ENCODE measurements at places on chromosomes 2 and 18. TPM values are rescaled to one million over a fixed set of nuclear protein-coding genes. Genes with fewer than 3 reads are reported as not detected.

Gene GALR1
- total RNA-seq = not detected

Gene ANKRD29
- total RNA-seq = 3.1 TPM

Gene LIPG
- total RNA-seq = 96.0 TPM

GRCh38 chr2:139916822-139917221, 1136.6 kb upstream of the NXPH2 start:
- peak; percentile 2 for DNase-seq

DNA sequence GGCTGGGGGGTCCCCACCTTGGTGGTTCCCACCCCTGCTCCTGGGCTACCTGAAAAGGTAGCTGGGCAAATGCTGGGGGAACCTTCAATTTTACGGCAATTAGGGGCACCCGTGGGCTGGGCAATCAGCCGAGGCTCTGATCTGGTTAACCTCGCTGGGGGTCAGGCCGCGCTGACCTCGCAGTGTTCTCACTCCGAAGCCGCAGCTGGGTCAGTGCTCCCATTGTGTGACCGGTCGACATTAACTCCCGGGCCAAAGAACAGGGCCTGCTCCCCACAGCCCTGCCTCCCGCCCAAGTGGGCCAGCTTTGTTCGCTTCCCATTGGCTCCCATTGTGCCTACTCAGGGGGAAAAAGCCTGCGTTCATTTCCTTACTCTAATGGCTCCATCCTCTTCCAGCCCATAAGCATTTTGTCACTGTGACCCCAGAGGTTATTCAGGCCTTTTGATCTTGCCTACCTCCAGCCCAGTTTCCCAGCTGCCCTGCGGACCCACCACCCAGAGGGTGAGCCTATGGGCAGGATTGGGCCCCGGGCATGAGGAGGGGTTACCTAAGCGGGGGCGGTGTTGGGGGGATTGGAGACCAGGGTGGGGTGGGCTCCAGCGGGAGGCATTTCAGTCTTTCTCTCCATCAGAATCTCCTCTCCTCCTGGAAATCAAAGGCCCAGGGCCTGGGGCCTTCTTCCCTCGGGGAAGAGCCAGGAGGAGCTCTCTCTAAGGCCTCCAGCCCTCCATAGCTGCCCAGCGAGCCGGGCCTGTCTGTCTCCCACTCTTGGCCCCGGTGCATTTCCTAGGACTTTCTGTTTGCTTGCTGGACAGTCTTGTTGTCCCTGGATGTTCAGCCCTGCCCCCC, 90.1 kb downstream of the MYCN start:
- DNase-seq = no peak

DNA sequence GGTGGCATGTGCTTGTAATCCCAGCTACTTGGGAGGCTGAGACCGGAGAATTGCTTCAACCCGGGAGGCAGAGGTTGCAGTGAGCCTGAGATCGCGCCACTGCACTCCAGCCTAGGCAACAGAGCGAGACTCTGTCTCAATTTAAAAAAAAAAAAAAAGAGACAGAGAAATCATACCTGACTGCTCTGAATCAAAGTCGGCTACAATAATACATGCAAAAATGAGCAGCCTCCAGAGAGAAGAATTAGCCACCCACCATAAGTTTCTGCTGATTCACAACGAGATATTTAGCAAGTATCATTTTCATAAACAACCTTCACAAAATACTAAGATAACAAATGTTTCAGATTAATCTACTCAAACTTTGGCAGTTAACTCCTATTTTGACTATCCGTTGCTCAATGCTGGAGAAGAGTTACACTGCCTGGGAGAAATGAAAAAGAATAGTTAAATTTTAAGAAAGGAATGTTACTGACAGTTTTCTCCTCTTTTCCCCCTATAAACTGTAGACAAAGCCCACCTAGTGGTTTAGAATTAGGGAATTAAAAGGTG, 1.5 kb downstream of the OSBPL1A start:
- no peak for DNase-seq

- DNase-seq = no peak
Measured at GRCh38 chr2:170313347-170313991, 135.5 kb downstream of the MYO3B start.

DNA sequence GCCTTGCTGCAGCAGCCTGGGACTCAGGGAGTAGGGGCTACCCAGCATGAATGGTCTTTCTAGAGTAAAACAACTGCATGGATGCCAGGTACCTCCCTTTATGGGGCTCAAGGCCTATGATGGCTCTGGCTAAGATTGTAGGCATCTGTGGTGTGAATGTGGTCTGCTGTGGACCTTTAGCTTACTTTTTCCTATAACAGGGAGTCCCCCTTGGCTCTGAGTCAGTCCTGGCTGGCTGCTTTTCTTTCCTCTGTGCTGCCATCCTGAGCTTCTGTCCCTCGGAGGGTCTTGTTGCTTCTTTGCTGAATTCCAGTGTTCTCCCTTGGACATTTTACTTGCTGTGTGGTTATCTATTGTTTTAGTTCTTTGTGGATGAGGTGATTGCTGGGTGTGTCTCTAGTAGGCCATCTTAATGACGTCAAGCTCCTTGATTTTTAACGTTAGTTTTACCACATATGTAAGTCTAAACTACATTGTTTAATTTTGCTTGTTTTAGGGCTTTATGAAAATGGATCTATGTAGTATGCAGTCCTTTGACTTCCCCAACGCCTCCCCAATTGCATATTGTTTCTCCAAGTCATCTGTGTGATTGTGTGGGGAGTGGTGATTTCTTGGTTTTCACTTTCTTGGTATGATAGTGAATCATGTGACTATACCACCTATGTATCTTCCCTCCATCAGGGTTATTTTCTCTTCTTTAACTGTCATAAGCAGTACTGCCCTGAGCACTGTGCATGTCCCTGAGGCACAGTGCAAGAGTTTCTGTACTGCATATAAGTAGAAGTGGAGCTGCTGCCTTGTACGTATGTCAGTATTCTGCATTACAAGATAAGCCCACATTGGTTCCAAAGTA, 92.4 kb downstream of the NCK2 start:
- DNase-seq = no peak

GRCh38 chr2:167534443-167534842, 646.2 kb downstream of the XIRP2 start:
- DNase-seq = no peak

DNA sequence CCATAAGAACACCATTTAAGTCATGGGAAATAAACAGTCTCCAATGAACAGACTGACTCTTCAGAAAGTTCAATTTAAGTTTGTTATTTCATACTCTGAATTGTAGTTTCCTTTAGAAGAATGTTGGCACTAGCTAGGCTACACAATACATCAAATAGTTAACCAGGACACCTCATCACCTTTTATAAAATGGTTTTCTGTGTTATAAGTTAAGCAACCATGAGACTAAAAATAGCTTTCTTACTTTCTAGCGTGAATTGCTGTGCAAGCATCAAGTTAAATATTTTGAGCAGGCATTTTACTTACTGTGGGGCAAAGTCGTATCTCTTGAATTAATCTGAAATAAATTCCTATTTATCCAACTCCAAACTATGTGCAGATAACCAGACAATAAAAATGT, 1092.6 kb upstream of the SLC39A10 start:
- DNase-seq = no peak

- peak; percentile 73 for DNase-seq
Measured at GRCh38 chr2:170369894-170370293, 191.9 kb downstream of the MYO3B start.

All from HT-29 (cell line).